Omental fat pad (tissue), 4 donors: ENCODE measurements at places on chromosomes 3 and 15.

DNA sequence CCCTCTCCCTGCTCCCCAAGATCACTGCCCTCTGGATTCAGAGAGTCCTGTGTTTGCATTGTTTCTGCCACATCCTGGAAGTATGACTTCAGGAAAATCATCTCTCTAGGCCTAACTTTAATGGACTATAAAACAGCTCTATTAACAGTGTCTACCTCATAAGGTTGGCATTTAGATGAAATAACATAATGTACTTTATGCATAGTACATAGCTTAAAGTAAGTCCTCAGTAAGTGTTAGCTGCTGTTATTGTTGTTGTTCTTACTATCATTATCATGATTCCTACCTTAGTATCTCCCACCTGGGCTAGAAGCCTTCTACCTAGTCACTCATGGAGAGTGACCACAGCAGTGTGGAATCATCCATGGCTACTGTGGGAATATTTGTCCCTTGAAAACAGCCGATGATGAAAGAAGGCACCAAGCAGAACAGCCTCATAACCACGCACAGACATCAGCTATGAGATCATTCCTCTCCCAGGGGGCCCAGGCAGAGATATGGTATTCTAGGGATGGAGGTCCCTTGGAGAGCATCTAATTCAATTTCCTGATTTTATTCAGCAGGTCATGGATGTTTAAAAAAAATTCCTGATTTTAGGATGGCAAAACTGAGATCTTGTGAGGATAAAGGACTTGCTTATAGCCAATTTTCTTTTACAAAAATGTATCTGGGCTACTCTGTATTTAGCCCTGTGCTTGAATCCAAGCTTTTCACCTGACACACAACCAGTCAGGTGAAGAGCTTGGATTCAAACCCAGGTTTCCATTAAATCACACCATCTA lies 1.9 kb downstream of the FSD2 start:
- DNase-seq, result no peak

- no peak for DNase-seq
Observed at GRCh38 chr3:50435371-50436113, 67.9 kb downstream of the CACNA2D2 start.

GRCh38 chr3:53989451-53989850 lies 97.8 kb upstream of the SELENOK start:
- DNase-seq, result no peak

GRCh38 chr3:140152851-140153639 lies 218.1 kb downstream of the CLSTN2 start:
- DNase-seq, result no peak

- DNase-seq, result no peak
Observed at GRCh38 chr3:154095832-154096421, 25.3 kb upstream of the ARHGEF26 start.

- no peak for DNase-seq
Observed at GRCh38 chr3:50288387-50289007, 3.7 kb downstream of the IFRD2 start.

- no peak for DNase-seq
Observed at GRCh38 chr3:110956081-110956480, 115.5 kb upstream of the NECTIN3 start.

DNA sequence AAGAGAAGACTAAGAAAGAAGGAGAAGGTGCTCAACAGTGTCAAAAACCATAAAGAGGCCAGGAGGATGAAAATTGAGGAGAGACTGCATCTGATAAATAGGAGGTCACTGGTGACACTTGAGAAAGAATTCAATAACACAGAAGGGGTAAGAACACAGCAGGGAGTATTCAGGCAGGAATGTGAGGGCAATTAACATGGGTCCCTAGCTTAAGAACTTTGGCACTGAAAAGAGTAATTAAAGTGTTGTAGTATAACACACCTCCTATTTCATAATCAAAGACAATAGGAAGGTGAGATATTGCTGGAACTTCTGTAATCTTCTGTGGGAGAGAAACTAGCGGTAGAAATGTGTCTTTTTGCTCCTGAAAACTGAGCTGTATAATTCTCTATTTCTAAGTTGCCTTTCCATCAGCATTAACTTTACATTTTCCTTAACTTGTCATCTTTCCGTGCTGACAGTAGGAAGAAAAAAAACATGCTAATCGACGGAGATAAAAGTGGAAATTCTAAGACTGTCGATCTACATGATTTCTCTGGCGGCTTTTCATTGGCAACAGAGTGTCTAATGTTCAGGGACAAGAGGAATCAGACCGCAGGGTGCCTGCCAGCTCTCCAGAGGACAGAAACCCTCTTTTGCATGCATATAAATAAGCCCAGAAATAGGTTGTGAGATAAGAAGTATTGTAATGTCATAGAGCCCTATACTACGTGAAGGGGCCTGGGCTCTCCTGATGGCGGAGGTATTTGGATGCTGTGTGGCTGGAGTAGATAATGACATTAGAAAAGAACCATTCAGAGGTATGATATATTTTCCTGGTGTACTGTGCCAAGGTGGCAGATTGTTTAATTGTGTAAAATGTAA lies 147.9 kb upstream of the GAP43 start:
- DNase-seq, result no peak

- no peak for DNase-seq
Observed at GRCh38 chr15:71089801-71090200, 25.5 kb upstream of the THSD4 start.

GRCh38 chr3:127035677-127036076 lies 52.8 kb downstream of the PLXNA1 start:
- DNase-seq, result peak; percentile 55
